ENCODE measurements at places on chromosomes 12 and 14.

- DNase-seq: no peak
Observed at GRCh38 chr12:130838284-130838950, 633 bp downstream of the STX2 start.

GRCh38 chr12:10184261-10184843 lies 5.5 kb downstream of the TMEM52B start:
- DNase-seq: peak; percentile 42

- DNase-seq: no peak
Observed at GRCh38 chr12:20852649-20853048, 42.1 kb downstream of the SLCO1B3 start.

GRCh38 chr12:95017482-95017881 lies 14.0 kb upstream of the NDUFA12 start:
- no peak for DNase-seq

- no peak for DNase-seq
Observed at GRCh38 chr12:58765653-58766512, 154.4 kb downstream of the LRIG3 start.

Measured in right lung (tissue), 10 donors.